ENCODE measurements at places on chromosomes 11 and 22.

DNA sequence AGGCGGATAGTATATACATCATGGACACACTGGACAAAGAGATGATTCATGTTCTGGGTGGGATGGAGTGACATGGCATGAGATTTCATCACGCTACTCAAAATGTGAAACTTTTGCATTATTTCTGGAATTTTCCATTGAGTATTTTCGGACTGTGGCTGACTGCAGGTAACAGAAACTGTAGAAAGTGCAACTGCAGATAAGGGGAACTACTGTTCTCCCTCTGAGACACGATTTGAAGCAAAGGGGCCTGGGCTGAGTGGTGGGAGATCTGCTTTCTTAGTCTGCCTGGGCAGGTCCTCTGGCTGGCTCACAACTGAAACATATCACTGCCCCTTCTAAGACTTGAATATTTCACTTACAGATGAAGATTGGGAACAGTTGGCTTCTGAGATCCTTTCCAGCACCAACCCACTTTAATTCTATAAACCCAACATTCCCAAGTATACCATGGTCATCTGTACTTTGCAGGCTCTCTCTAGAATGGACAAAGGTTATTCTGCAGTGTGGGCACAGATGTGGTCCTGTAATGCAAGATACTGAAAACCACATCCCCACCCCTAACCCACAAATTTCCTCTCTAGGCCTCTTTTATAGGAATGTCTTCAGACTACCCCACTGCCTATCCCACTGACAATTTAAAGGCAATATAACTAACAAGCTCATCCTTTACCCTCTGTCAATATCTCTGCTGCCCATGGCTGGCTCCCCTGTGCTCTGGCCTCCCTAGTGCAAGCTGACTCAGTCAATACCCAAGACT is 121.1 kb downstream of the KCNC1 start:
- DNase-seq = no peak

GRCh38 chr11:36458129-36458915 is 51.8 kb downstream of the TRAF6 start:
- DNase-seq = no peak

GRCh38 chr22:37062702-37063381 is 11.3 kb downstream of the KCTD17 start:
- peak; percentile 39 for DNase-seq

GRCh38 chr11:57469268-57469667 is 8.9 kb downstream of the RTN4RL2 start:
- DNase-seq = no peak

DNA sequence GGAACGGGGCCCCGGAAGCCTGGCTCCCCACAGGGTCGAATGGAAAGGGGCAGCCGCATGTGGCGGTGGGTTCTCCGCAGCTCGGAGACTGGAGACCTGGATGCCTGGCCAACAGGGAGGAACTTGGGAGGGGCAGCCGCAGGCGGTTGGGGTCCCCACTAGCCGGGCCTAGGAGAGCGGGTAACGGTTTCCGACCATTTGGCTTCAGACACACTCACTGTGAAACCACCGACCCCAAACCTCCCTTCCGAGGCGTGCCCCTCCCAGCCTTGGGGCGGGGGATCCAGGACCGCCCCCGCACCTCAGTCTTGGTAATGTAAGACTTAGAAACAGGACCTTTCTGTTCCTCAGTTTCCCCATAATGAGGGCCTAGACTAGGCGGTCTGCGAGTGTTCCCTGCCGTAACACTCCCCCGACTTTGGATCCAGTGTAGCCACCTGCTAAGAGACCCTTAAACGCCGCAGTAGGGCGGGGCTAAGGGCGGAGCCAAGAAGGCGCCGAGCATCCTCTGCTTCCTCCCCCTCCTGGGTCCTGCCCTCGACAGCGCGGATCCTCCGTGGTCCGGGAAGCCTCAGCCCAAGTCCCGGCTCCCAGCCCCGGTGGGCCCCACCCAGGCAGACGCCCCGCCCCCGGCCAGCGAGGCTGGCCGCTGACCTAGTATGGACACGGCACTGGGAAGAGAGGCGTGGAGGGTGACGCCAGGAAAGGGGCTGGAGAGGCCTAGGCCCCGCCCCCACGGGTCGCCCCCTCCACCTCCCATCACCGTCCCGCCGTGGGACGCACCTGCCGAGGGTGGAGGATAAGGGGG is 1.8 kb upstream of the RASGRP2 start:
- DNase-seq = peak; percentile 43

DNA sequence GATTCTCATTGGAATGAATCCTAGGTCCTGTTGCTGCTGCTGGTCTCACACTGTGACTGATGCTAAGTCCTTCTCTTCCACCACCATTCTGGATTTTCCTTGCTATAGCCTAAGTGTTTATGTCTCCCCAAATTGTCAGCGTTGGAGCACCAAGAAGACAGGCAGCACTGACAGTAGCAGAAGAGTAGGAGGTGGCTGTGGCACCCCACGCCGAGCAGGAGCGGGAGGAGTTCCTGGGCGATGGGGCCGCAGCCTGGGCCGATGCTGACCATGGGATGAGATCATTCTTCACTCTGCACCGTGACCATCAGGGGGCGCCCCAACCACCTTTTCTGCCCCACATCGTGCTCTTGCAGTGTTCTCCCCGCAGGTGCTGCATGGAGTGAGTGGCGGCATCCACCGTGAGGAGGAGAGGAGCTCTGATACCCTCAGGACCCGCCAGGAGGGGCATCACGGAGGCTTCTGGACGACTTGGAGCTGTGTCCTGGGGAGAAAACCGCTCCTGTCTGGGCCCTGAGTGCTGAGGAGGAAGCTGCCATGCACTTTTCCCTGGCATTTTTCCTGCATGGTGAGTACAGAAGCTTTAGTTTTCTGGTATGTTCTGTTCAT is 57.0 kb downstream of the LRRC74B start:
- DNase-seq = peak; percentile 77

Measured in NCI-H69 (cell line).